Right lobe of liver (tissue), 6 donors: ENCODE measurements at places on chromosomes 4 and X. TPM values are rescaled to one million over a fixed set of nuclear protein-coding genes. Genes with fewer than 3 reads are reported as not detected.
A peak's percentile ranks its signal among the peaks of the same experiment; 100 is the strongest.

DNA sequence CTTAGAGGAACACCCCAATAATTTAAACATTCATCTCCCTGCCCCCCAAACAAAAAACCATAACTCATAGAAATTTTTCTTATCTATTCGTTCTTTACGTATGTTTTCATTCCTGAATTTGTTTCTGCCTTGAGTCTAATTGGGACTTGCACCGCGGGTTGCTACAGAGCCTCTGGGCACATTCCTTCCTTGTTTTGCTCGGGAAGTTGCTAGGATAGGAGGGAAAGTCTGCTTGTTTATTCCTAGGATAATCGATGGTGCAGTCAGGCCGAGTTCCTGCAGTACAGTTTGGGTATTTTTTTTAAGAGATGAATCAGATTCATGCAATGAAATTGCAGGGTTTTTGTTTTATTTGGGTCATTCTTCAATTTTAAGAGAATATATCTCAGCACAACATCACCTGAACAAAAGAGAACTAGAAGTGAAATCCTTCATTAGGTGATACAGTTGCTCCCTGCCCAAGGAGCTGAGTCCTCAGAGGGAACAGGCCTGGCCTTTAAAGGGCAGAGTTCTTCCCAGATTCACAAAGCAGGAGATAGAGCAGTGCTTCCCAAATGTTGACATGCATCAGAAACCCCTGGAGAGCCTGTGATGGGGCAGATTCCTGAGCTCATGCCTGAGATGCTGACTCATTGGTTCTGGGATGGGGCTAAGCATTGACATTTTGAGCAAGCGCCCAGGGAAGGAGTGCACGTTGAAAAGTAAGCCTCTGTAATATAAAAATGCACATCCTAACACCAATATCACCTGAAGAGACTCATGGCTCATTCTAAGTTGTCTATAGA lies 114.9 kb upstream of the FAM9B start:
- DNase-seq: no peak
- H3K27me3 ChIP-seq: no peaks in the 10 kb centered on the region
- no peak overlapping the region for H3K4me3 ChIP-seq
- no peak overlapping the region for H3K27ac ChIP-seq
- no peaks in the 10 kb centered on the region for H3K4me1 ChIP-seq
- H3K36me3 ChIP-seq: no peaks in the 10 kb centered on the region

POU4F2 gene
- total RNA-seq: not detected

SRP72 gene
- 51.2 TPM for total RNA-seq

HELQ gene
- 7.9 TPM for total RNA-seq

- DNase-seq: no peak
- no peak overlapping the region for H3K4me3 ChIP-seq
- peaks cover 15% of the 10 kb centered on the region for H3K27me3 ChIP-seq
- H3K4me1 ChIP-seq: no peaks in the 10 kb centered on the region
- H3K27ac ChIP-seq: no peak overlapping the region
These were observed 81.8 kb downstream of the TEX11 start for GRCh38 chrX:70826715-70827114.

TLR3 gene
- 9.1 TPM for total RNA-seq

DNA sequence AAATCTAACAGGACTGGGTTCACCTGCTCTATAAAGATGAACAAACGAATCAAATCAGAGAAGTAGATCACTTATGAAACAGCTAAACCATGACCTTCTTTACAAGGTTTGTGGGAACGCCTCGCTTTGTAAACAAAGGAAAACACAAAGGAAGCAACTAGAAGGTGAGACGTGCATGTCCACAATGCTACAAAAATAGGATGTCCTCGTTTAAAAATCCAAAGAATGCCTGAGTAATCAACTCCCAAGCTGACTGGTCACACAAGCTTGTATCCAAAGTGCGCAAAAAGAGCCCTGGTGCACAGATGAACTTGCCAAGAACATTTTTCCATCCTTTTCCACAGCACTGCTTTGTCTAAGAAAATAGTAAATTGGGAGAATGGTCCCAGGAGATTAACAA lies 6.3 kb upstream of the SH3KBP1 start:
- no peak for DNase-seq
- H3K4me3 ChIP-seq: no peak overlapping the region
- H3K4me1 ChIP-seq: no peaks in the 10 kb centered on the region
- no peaks in the 10 kb centered on the region for H3K36me3 ChIP-seq
- no peak overlapping the region for H3K27ac ChIP-seq

DNA sequence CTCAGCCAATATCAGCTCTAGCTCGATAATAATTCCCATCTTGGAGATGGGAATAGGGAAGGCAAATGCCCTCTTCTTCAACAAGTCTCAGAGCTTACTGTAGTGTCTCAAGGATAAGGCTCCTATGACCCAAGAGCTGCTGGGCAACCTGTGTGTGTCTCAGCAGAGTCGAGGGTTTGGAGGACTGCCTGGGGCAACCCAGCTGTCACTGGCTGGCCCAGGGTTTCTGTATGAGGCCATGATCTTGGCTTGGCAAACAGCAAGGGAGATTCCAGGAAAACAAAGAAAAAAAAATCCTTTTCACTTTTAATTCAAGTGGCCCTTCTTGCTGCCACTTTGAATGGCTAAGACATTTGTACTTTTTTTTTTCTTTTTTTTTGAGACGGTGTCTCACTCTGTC lies 34.4 kb downstream of the TMSB4X start:
- no peak overlapping the region for H3K27ac ChIP-seq
- H3K4me1 ChIP-seq: no peaks in the 10 kb centered on the region
- no peaks in the 10 kb centered on the region for H3K27me3 ChIP-seq
- H3K36me3 ChIP-seq: no peaks in the 10 kb centered on the region
- no peak for DNase-seq

DNA sequence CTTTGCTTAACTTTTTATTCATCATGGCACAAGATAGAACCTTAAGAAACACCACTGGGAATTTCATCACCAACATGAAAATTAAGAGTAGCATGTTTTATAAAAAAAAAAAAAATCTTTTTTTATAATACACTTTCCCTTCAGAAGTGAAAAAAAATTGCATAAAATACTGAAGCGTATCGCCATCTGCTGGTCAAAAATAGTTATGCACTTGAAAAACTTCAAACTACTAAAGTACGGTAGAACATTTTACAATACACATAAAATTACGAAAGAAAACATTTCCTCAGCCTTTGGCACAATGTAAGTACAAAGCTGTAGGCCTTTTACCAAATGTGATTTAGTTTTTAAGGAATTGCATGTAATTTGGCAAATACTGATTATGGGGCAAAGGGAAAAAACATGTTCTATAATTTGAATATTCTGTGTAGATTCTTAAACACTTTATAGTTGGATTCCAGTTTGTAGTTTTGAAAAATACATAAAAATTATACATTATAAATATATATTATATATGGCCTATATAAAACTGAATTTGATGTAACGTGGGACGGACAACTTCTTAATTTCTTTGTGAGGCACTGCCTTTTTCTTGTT lies 26.5 kb downstream of the HCCS start:
- no peaks in the 10 kb centered on the region for H3K27me3 ChIP-seq
- no peaks in the 10 kb centered on the region for H3K36me3 ChIP-seq
- no peak overlapping the region for H3K27ac ChIP-seq
- H3K4me1 ChIP-seq: no peaks in the 10 kb centered on the region

- H3K36me3 ChIP-seq: no peaks in the 10 kb centered on the region
- H3K27ac ChIP-seq: peak overlapping the region; percentile 93
- no peaks in the 10 kb centered on the region for H3K4me1 ChIP-seq
- H3K27me3 ChIP-seq: no peaks in the 10 kb centered on the region
- peak; percentile 66 for DNase-seq
These were observed 1.1 kb upstream of the RAP1GDS1 start for GRCh38 chr4:98260047-98260578.

P2RY8 gene
- total RNA-seq: 0.78 TPM

GRCh38 chr4:835148-836002 lies 9.4 kb upstream of the CPLX1 start:
- no peak for DNase-seq
- H3K27me3 ChIP-seq: no peaks in the 10 kb centered on the region
- no peak overlapping the region for H3K4me3 ChIP-seq
- H3K4me1 ChIP-seq: no peaks in the 10 kb centered on the region

GRCh38 chr4:76779740-76780459 lies 118.0 kb downstream of the SOWAHB start:
- no peaks in the 10 kb centered on the region for H3K27me3 ChIP-seq
- H3K27ac ChIP-seq: no peak overlapping the region
- H3K4me1 ChIP-seq: peaks cover 12% of the 10 kb centered on the region

TKTL1 gene
- total RNA-seq: not detected

DNA sequence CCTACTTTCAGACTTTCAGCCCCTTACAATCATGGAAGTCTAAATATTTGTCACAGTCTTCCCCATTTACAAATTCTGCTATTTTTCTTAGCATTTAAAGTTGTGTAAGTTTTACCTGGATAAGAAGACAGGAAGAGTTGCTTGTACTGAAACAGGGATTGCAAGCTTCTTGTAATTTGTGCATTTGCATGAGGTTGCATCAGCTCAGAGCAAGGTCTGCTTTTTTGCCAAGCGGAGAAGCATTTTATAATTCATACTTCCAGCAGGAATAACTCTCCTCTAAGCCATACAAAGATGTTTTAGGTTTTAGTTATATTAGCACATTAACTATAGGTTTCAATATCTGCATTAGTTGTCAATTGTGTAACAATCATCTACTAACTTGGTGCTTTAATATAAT lies 922.0 kb upstream of the PABPC4L start:
- H3K27ac ChIP-seq: no peak overlapping the region
- DNase-seq: no peak
- H3K36me3 ChIP-seq: no peaks in the 10 kb centered on the region
- H3K4me3 ChIP-seq: no peak overlapping the region
- H3K27me3 ChIP-seq: no peaks in the 10 kb centered on the region

DNA sequence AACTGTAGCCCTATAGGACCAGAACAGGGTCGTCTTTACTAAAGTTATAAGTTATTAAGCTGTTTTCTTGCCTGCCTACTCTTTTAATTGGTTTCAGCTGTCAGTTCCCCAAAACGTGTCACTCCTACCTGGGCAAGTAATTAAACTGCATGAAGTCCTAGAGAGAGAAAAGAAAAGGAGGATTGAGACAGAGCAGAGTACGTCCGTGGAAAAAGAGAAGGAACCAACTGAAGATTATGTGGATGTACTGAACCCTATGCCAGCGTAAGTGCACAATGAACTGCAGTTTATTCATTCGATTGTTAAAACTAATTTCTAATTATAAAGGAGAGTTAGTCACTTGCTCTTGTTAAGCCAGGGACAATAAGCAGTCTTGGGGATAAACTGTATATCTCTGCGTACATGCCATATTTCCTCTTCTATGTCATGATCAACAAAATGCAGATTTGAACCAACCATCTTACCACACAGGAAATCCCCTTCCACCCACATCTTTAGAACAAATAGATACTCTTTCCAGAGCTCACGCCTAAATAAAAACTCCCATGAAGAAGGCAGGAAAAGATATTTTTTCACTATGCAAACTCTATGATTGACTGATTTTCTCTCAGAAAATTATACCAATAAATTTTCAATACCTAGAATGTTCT lies 22.8 kb downstream of the STAP1 start:
- H3K27ac ChIP-seq: no peak overlapping the region
- no peaks in the 10 kb centered on the region for H3K27me3 ChIP-seq
- no peak overlapping the region for H3K4me3 ChIP-seq
- no peaks in the 10 kb centered on the region for H3K36me3 ChIP-seq

LANCL3 gene
- 0.07 TPM for total RNA-seq

ADAM29 gene
- not detected for total RNA-seq

DNA sequence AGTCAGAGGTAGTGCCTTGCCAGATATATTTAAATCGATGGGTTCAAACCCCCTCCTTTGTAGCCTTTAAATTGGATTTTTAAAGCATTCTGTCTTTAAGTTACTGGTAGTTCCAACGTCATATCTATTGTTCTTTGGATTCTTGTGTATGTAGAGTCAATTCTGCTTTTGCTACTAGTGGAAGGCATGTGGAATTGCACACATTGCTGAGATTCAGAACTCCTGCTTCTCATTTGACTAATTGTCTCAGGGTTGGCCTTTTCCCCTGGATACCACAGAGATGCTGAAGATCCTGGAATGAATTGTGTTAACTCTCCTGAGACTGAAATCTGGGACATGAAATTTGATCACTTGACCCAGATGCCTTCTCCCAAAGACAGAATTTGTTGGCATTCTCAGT lies 328.3 kb upstream of the RPS6KA3 start:
- H3K27ac ChIP-seq: no peak overlapping the region

GRCh38 chr4:142846729-142847596 lies 862 bp upstream of the INPP4B start:
- H3K27ac ChIP-seq: no peak overlapping the region
- DNase-seq: no peak
- peak overlapping the region; percentile 46 for H3K4me3 ChIP-seq
- H3K36me3 ChIP-seq: no peaks in the 10 kb centered on the region
- H3K27me3 ChIP-seq: peaks cover 6% of the 10 kb centered on the region
- H3K4me1 ChIP-seq: no peaks in the 10 kb centered on the region

GRCh38 chrX:38318606-38319005 lies 8.7 kb downstream of the RPGR start:
- peaks cover 3% of the 10 kb centered on the region for H3K27me3 ChIP-seq
- H3K36me3 ChIP-seq: no peaks in the 10 kb centered on the region

DNA sequence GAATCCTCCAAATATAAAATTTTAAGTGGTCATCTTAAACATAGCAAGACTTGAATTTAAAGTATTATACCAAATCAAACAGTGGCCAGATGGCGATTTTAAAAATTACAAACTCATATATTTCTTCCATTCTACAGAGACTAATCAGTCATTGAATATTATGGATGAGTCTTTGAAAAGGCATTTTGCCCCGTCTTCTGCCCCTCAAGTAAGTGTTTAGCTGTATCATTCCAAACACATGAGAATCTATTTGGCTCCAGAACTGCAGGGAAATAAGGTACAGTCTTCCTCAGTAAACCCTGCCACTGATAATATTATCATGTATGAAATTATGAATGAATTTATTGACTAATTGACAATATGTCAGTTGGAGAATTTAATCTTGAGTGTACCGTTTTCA lies 191.0 kb downstream of the SLC7A11 start:
- H3K4me3 ChIP-seq: no peak overlapping the region
- H3K4me1 ChIP-seq: no peaks in the 10 kb centered on the region
- no peak overlapping the region for H3K27ac ChIP-seq
- DNase-seq: no peak

DNA sequence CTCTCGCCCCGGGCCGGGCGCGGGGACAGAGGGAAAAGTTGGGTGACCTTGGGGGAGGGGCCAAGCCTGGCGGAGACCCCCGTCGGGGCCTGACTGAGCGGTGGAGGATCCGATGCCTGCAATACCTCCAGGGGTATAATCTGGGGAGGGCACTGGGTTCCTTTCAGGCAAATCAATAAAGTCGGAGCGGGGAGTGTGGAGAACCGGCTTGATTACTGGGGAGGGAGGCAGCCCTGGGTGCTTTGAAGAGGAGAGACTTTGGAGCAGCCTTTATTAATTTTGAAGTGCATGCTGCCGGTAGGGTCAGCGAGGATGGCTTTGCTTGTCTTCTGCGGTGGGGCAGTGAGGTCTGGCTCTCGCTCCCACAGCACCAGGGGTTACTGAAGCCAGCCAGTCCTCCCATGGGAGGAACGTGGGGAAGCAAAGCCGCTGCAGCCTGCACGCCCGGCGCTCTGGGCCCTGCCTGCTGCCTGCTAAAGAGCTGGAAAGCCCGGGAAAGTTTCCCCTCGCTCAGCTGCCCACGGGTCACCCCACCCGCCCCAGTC lies 403 bp upstream of the LGI2 start:
- H3K4me3 ChIP-seq: peak overlapping the region; percentile 11
- H3K27me3 ChIP-seq: no peaks in the 10 kb centered on the region
- H3K4me1 ChIP-seq: peaks cover 4% of the 10 kb centered on the region
- H3K27ac ChIP-seq: no peak overlapping the region

RELL1 gene
- 5.7 TPM for total RNA-seq
